ENCODE measurements at places on chromosomes 11 and 22. TPM values are rescaled to one million over a fixed set of nuclear protein-coding genes. Genes with fewer than 3 reads are reported as not detected.

GRCh38 chr11:72780296-72781062, 13.4 kb downstream of the STARD10 start:
- no peak for DNase-seq

DNA sequence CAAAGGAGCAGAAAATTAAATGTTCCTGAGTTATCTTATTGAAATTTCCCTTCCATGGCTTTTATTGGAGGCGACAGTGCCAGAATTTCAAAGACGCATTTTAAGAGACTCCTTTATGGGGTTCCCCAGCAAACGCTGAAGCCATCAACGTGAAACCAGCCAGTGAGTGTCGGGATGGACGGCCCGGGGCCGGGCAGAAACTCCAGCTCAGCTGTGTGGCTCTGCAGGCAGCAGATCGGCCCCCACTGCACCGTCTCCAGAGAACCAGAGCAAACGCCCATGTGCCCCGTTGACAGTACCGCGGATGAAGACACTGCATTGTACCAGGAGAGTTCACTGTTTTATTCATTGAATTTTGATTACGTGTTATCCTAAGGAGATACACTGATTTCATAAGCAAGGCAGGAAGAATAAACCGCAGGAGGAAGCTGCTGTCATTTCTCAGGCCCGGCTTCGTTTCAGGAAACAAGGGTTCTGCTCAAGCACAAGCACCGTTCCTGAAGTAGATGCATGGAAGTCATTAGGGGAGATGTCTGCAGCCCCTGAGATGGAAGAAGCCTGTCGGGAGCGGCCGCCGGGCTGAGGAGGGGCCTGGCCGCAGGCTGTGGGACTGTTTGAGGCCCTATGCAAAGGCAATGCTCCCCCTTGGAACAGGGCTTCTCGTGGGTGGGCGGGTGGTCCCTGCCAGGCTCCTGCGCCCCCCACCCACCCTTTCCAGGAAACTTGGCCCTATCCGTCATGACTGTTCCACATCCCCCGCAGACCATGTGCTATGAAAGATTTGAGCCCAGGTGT, 639.7 kb downstream of the TBC1D22A start:
- peak; percentile 9 for DNase-seq

Gene TRIM48
- total RNA-seq = not detected

Gene CTTN
- total RNA-seq = 174 TPM

DNA sequence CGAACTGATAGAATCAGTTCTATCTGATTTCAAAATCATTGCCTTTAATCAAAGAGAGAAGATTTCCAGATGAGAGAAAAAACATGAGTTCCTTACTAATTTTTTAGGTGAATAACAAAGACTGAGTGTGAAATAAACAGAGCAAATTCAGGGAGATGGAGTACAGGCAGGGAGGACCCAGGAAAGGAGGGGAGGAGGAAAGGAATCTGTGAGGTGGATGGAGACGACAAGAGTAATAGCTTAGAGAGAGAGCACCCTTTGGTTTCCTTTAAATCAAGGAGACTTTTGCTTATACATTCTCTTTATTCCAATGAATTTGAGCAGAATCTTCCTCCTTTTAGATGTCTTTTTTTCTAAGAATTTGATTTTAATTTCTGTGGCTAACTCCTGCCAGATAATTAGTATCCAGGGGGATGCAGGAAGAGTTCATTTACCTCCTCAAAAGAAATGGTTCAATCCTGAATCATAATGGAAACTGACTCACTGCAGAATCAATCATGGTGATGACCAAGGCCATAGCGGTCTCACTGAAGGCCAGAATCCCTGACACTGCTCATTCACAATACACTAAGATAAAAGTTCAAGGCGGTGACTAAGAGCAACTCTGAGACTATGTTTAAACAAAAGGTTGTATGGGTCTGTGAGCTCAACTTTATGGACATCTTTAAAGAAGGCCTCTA, 234.0 kb upstream of the ZC3H12C start:
- DNase-seq = peak; percentile 95

- no peak for DNase-seq
Observed at GRCh38 chr11:64580412-64580811, 10.6 kb upstream of the SLC22A12 start.

Gene OR10A2
- total RNA-seq = not detected

Gene UPK3A
- total RNA-seq = not detected

Gene BAIAP2L2
- under 0.01 TPM for total RNA-seq

- no peak for DNase-seq
Observed at GRCh38 chr11:35620795-35621194, 2.5 kb downstream of the FJX1 start.

DNA sequence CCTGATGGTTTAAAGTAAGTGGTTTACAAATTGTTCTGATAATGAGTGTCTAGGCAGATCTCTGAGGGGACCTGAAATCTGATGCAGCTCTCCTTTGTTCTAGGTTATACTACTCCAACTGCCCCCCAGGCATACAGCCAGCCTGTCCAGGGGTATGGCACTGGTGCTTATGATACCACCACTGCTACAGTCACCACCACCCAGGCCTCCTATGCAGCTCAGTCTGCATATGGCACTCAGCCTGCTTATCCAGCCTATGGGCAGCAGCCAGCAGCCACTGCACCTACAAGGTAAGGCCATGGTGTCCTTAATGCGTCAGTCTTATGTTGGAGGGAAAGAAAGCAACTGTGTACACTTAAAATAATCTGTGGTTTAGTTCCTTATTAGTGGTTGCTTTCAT, 9.9 kb downstream of the EWSR1 start:
- DNase-seq = no peak

DNA sequence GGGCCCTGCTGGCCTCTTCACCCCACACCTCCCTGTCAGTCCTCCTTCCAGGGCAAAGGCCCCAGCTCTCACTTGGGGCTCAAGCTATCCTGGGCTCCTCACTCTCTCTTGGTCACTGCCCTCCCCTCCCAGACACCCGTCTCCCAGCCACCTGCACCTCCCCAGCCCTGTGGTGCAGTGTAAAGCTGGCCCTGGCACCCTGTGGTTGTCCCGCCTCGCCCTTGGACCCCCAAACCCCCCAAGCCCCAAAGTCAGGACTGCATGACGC, 16.8 kb upstream of the PPARA start:
- DNase-seq = no peak

DNA sequence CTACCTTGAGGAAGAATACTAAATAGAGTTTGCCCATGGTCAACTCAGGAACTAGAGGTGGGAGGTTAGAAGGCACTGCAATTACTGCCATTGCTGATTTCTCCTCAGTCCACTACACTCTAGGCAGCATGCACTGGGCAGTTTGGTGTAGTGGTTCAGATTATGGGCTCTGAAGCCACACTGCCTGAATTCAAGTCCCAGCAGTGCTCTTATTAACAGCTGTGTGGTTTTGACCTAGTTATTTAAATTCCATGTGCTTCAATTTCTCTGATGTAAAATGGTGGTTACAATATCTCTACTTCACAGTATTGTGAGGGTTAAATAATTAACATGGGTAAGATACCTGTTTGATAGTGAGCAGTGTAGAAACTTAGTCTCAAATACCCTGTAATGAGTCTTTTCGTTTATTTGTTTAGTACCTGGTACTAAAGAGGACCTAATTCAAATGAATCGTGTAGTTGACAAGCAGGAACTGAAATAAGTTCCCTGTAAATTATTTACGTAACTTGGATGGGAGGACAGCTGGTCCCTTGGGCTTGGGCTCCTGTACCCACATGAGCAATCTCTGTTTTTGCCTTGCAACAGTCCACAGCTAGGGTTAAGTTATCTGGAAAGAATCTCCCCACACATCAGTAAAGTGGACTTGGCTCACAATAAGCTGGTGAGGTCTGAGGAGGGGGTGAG, 17.8 kb downstream of the PRR5L start:
- no peak for DNase-seq

DNA sequence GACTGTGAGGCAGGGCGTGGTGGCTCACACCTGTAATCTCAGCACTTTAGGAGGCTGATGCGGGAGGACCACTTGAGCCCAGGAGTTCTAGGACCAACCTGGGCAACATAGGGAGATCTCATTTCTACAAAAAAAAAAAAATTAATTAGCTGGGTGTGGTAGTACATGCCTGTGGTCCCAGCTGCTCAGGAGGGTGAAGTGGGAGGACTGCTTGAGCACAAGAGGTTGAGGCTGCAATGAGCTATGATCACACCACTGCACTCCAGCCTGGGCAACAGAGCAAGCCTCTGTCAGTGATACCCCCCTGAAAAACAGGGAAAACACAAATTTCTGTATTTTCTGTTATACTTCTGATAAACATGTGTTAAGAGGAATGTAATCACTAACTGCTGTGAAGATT, 57.8 kb upstream of the ARHGAP32 start:
- DNase-seq = no peak

Gene OR51B2
- not detected for total RNA-seq
